ENCODE measurements at places on chromosomes 5 and 9.

DNA sequence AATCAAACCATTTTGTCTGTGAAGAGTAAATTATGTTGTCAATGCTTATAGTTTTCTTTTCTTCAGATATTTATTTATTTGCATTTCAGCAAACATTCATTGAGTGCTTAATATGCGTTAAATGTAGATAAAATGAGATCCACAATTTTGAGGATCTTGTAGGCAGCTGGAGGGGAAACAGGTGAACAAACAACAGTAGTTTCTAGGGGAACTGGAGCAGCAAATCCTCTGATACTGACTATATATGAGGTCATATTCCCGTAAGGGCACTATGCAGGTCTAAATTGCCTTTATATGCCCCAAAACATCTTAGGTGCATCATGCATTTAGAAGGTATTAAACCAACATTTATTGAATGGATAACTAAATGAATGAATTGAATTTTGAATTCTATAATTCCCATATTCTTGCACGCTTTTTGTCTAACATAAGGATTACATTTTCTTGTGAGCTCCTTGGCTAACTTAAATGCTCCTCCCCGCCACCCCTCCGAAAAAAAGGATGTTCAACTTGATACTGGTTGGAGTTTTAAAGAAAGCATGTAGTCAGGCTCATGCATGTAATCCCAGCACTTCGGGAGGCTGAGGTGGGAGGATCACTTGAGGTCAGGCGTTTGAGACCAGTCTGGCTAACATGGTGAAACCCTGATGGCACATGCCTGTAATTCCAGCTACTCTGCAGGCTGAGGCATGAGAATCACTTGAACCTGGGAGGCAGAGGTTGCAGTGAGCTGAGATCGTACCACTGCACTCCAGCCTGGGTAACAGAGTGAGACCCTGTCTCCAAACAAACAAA, 299.8 kb downstream of the TMEM38B start:
- DNase-seq = no peak

GRCh38 chr9:113989017-113989713, 88.9 kb downstream of the AMBP start:
- no peak for DNase-seq

DNA sequence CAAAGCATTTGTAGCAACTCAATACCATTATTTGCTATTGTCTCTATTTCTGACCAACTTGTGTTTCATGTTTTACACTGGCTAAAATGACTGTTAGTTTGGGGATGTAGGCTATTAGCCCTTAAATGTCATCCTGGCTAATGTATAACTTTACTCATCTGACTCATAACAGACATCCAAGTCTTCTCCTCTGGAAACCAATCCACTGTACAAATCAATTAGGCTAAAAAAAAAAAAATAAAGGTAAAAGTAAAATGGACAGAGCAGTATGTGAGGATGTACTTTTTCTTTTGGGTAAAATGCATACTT, 20.6 kb downstream of the MEGF9 start:
- DNase-seq = no peak

DNA sequence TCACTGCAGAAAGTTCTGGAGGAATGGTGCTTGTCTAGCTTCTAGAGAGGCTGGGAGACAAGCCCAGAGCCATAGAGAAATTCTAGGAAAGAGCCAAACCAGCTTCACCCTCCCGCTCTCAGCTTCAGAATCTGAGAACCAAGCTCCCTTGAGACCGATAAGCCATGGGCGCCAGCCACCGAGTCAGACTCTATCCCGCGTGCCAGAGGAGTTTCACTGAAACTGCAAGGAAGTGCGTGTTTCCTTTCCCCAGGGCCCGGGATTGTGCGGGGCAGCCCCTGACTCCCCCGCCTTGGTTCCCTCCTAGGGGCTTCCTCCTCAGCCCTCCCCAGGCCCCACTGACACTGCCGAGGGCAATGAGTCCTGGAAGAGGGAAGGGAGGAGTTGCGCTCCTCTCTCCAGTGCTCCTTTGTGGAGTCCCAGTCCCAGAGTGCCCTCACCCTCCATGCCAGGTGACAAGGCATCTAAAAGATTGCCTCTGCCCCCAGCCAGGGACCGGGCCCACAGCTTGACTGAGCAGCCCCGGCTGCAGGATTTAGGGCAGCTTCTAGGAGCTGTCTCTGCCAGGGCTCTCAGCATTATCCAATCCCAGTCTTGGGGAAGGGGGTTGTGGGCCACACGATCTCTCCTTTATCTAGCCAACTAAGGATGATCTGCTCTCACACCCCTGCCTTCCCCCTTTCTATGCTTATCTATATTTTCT, 18.4 kb upstream of the TCF7 start:
- DNase-seq = no peak

GRCh38 chr5:93297116-93297515, 283.9 kb downstream of the NR2F1-AS1 start:
- DNase-seq = no peak

Measured in activated CD4-positive, alpha-beta T cell treated with anti-CD3 and anti-CD28 coated beads for 36 hours (primary cell).